ENCODE measurements at places on chromosomes 16 and 17. TPM values are rescaled to one million over a fixed set of nuclear protein-coding genes. Genes with fewer than 3 reads are reported as not detected.

DNA sequence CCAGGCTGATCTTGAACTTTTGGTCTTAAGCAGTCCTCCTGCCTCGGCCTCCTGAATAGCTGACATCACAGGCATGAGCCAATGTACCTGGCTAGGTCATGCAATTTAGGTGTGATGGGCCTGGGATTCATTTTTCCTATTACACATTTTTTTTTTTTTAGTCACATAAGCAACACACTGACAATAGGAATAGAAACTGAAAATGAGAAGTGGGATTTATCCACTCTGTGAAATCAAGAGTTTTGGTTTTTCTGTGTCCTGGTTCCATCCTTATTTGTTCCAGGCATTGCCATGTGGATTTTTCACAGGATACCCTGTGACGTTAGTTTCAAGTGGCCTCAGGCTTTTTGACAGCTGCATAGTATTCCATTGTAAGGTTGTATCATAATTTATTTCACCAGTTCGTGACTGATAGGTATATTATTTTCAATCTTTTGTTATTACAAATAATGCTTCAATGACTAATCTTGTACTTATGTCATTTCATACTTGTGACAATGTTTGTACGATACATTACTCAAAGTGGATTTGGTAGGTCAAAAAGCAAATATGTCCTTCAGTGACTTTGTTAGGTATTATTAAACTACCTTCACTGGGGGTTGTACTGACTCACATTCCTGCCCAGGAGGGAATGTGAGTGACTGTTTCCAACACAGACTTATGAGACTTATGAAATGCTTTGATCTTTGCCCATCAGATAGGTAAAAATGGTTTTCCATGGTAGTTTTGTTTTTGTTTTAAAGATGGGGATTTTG, 10.6 kb downstream of the ADCY7 start:
- DNase-seq, result no peak

Gene ABCA10
- 1.4 TPM for total RNA-seq

- DNase-seq, result no peak
Observed at GRCh38 chr16:87040169-87041117, 276.7 kb downstream of the C16orf95 start.

- DNase-seq, result no peak
Observed at GRCh38 chr17:1322014-1322428, 42.6 kb downstream of the TRARG1 start.

DNA sequence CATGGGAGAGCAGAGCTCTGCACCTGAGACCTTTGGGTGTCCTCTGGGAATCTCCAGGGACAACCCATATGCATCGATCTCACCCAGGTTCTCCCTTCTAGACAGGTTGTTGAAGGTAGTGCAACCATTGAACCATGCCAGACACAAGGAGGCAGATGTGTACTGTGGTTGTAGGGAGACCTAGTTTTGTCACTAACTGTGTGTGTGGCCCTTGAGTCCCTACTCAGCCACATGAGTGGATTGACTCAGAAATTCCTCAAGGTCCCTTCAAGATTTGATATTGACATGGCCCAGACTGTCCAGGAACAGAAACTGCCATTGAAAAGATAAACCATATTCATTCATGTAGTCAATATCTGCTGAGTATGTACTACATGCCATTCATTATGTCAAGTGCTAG, 396.4 kb upstream of the CCL2 start:
- DNase-seq, result no peak

Gene C16orf92
- total RNA-seq, result not detected

Gene KRT9
- not detected for total RNA-seq

- DNase-seq, result no peak
Observed at GRCh38 chr16:69408475-69408874, 15.9 kb upstream of the CYB5B start.

DNA sequence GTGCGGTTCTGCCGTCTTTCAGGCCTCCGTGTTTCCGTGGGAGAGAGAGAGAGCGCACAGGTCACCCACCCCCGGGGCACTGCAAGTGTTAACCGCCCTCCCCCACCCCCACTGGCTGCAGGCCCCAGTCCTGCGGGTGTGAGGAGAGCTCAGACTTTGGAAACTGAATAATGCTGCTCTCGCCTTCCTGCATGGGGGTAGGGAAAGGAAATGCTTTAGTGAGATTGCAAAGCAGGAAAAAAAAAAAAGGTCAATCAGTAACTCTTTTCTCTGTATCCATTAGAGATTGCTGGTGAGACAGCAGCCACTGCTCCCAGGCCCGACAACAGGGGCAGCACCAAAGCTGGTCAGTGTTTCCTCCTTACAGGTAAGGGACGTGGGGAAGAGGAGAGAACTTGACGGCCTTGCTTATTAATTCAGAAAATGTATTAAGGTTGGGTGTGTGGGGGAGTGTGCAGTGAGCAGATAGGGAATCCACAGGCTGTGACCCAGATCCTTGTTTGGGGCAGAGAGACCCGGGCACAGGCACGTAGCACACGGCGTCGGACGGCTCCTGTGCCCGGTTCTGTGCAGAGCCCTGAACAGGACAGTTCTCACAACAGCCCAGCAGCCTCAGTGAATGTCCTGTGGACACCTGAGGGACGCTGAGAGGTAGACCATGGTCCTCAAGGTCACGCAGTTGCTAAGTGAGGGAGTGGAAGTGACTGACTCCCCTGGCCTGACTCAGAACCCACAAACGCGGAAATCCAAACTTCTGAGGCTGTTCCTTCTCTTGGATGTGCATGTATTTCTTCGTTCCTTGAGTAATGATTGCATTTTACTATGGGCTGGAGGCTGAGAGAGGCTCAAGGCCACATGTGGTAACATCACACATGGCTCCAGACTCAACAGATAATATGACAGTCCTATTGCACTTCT, 156.5 kb downstream of the FOXL1 start:
- DNase-seq, result no peak

DNA sequence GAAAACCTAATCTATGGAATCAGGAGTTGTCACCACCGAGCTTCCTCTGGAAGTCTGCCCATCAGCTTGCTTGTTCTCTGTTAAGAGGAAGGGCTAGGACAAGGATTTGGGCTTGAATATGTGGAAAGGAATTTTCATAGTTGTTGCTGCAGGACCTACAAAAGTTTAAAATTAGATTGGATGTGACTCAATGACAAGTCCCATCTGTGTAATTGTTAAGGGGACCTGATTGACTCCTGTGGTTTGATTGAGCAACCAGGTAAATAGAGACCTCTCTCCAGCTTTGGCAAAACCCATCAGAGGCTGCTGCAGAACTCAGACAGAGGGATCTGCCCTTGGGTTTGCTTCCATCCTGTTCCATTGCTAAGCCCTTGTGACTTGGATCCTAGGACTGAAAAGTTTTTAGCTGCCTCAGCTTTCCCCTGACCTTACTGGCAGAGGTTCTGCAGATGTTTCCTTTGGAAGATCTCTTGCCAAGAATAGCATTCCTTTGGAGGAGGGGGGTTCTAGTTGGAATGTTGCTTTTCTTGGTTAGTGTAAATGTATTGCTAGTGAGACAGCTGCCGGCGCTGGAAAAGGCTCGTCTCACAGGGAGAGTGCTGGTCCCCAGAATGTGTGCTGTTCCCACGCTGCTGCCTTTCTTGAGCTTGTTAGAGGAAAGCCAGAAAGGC, 50.0 kb downstream of the SF3B3 start:
- no peak for DNase-seq

GRCh38 chr17:62135742-62136141, 70.7 kb upstream of the MED13 start:
- DNase-seq, result no peak

- no peak for DNase-seq
Observed at GRCh38 chr17:68321556-68321954, 30.3 kb downstream of the ARSG start.

- DNase-seq, result no peak
Observed at GRCh38 chr17:32491371-32492263, 4.8 kb downstream of the CDK5R1 start.

Data from T-cell (primary cell).